ENCODE measurements at places on chromosomes 2 and 18.

GRCh38 chr2:238652053-238652770 is 195.7 kb upstream of the TWIST2 start:
- DNase-seq = no peak

GRCh38 chr2:85089585-85089984 is 43.6 kb upstream of the TCF7L1 start:
- DNase-seq = no peak

GRCh38 chr2:7930800-7931635 is 750.8 kb upstream of the ID2 start:
- DNase-seq = peak; percentile 44

DNA sequence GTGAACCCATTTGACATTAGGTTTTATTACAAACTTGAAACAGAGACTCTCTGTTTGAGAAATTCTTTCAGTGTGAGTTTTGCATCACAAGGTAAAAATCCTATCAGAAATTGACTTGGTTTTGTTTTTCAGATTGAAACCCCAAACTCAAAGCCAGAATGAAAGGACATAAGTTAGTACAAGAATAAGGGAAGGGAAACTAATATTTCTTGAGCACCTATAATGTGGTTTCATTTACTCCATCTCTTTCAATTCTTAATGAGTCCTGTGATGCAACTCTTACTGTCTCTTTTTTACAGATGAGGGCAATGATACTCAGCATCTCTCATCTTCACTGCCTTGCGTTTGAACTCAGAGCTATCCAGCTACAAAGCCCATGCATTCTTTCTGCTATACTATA is 210.0 kb upstream of the SIX3 start:
- DNase-seq = no peak

- DNase-seq = no peak
These were observed 12.2 kb upstream of the EDAR start for GRCh38 chr2:109001201-109001600.

DNA sequence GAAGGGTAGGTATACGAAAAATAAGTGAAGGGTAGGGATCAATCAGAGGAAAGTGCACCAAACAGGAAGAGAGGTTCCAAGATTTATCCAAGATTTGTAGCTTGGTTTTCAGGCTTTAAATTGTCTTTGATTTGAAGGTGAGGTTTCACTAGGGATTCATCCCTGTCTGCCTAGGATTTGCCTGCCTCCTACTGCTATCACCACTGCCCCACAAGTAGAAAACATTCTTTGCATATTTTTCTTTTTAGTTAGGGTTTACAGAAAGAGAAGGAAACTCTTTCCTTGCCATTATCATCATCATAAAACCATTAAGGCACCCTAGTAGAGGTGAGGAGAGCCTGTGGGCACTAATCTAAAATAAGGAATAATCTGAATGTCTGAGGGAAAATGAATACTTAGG is 45.8 kb upstream of the TANC1 start:
- no peak for DNase-seq

DNA sequence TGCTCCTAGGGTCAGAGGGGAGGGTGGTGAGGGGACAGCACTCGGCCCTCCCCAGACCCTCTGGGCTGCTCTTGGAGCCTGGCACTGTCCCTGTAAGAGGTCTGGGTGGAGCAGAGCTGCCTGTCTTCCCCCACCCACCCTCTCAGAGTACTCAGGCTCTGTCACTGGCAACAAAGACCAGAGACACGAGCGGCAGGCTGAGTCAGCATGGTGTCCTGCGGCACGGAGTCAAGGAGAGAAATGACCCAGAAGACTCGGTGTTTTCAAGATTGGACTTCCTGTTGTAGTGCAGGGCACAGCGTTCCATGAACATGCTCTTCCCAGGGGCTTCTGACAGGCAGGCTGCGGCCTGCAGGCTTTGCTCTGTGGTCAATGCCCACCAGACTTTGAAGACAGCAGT is 19.9 kb downstream of the SIGLEC15 start:
- DNase-seq = no peak

GRCh38 chr2:33967103-33967502 is 368.0 kb upstream of the FAM98A start:
- DNase-seq = no peak

DNA sequence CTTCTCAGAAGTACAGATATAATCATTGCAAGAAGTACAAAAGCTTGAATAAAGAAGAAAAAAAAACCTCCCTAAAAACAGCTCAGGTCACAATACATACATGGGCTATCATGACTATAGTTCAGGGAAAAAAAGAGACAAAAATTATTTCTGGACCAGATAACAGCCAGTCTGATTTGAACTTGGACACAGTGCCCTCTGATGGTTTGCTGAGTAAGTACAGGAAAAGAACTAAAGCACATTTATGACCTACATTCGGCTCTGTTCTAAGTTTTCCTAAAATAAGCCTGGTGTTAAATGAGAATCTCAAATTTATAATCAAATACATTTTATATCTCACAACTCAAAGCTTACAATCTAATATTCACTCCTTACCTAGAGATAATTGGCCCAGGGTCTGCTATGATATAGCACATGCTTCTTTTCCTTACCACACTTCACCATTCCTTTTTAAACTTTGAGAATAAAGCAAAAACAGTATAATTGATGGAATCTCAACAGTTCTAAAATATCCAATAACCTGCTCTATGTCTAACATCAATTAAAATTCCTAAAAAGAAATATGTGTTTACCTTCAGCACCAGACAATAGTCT is 81.1 kb downstream of the RAPH1 start:
- DNase-seq = peak; percentile 11

GRCh38 chr2:78993518-78994148 is 31.9 kb upstream of the REG3G start:
- no peak for DNase-seq

- DNase-seq = peak; percentile 44
These were observed 30.9 kb upstream of the REEP1 start for GRCh38 chr2:86368161-86368824.

DNA sequence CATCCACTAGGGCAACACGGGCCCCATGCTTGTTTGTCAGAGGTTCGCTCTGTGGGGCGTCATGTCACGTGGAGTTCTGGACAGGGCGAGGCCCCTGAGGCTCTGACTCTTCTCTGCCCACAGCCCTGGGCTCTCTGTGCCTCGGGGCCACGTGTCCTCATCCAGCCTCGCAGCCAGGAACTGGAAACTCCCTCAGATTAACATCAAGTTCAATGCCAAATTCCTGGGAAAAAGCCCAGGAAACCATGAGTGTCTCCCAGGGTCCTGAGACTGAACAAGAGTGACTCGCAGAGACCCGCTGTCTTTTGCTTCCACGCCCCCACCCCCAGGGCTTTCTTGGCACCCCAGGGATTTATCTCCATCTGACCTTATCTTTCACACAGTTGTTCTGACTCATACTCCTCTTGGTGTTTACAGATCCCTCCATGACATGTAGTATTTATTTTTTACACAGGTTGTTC is 174.0 kb upstream of the PIEZO2 start:
- no peak for DNase-seq

GRCh38 chr2:65220432-65221131 is 7.0 kb upstream of the ACTR2 start:
- DNase-seq = no peak

- DNase-seq = no peak
These were observed 1.8 kb upstream of the PCARE start for GRCh38 chr2:29075894-29076705.

GRCh38 chr18:59690996-59691395 is 6.2 kb downstream of the CCBE1 start:
- no peak for DNase-seq

GRCh38 chr2:3708576-3708975 is 5.2 kb downstream of the DCDC2C start:
- no peak for DNase-seq

GRCh38 chr2:232273903-232274643 is 104.5 kb upstream of the ALPP start:
- DNase-seq = no peak

GRCh38 chr18:36692371-36692770 is 136.4 kb downstream of the TPGS2 start:
- no peak for DNase-seq

DNA sequence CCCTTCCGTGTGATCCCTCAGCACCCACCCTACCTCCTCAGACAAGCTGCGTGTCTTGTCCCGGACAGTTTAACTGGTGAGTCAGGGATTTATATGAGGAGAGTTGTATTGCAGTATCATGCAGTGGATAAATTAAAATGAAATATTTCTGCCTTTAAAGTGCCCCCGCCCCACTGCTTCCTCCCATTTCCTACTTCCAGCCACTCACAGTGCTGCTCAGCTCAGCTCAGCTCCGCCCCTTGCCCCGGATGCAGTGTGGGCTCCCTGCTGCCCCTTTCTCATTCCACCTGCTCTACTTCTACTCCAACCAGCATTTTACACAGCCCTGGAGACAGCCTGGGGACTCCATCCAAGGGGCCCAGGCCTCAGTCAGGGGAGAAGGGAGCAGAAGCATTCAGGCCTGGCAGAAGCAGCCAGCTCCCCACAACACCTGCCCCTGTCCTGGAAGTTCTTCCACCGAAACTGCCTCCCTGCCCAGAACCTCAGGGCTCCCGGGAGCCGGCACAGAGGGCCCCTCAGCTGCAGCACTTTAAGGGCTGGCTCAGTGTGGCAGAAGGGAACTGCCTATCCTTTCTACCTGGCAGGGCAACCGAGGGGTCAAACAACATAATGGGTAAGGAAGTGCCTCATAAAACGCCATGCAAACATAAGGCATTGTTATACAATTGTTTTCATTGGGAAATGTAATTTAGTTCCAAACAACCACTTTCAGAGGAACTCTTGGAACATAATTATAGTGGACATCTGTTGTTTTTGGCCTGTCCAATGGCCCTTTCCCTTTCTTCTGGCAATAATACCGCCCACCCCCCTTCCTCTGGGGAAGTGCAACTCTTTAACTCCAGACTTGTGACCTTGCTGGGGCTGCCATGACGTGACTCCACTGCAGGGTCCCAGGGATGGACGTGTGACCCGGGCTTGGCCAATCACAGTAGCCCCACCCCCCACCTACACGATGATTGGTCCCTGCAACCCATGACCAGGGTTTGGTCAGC is 102.3 kb downstream of the LIPG start:
- DNase-seq = no peak

GRCh38 chr2:26442707-26443106 is 35.2 kb downstream of the OTOF start:
- DNase-seq = no peak

- no peak for DNase-seq
These were observed 23.6 kb downstream of the SP100 start for GRCh38 chr2:230439590-230439989.

DNA sequence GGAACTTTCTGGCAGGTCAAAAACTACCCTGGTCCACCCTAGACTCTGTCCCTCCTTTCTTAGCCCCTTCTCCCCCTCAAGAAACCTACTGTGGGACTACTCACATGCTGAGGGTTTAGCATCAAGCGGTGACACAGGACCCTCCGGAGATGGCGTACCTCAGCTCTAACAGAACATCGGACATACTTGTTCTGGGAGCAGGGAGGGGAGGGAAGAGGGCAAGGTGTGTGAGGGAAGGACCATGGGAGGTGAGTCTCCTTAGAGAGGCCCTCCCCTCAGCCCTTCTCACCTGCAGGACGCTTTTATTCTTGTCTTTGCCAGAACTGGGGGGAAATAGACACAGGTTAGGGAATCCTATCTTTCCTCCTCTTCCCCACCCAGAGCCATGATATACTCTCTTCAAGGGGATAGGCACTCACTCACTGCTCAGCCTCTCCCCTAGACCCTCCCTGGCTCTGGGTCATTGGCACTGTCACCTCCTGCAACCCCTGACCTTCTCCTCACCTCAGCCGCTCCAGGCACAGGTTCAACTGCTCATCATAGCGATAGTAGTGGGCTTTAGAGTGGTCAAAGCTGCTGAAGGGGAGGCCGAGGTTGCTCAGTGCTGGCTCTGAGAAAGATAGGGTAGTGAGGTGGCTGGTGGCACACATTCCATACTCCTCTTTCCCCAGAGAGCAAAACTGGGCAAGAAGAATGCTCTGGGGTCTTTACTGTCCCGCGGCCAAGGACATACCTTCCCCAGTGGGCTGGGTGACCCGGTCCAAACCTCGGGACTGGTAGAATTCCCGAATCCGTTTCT is 1.8 kb downstream of the PCGF1 start:
- no peak for DNase-seq

DNA sequence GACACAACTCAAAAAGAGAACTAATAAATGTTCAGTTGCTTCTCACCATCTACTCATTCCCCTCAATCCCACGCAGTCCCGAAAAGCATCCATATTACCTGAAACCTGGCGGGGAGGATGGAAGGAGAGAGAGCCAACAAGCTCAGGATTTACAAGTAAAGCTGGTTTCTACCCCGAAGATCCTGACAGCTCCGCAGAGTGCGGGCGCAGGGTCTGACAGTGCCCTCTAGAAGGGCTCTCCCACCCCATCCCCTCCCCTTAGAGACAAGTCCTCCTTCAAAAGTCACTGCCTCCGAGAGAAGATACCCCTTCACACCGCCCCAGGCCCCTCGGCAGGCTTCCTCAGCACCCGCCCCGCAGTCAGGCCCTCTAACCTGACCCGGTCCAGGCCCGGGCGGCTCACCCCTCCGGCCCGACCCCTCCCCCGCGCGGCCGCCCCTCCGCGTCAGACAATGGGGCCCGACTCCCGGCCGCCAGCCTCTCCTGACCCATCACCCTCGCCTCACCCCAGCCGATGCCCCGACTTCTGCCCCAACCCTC is 550 bp downstream of the RAB1A start:
- peak; percentile 41 for DNase-seq

All from activated CD4-positive, alpha-beta T cell treated with anti-CD3 and anti-CD28 coated beads, Interleukin-2, amount 50 U/mL, for 48 hours (primary cell).